Upper lobe of right lung (tissue), 1 donor: ENCODE measurements at places on chromosomes 16 and 17. TPM values are rescaled to one million over a fixed set of nuclear protein-coding genes. Genes with fewer than 3 reads are reported as not detected.
A peak's percentile ranks its signal among the peaks of the same experiment; 100 is the strongest.

GRCh38 chr17:29625037-29625750 lies 2.5 kb upstream of the CORO6 start:
- H3K36me3 ChIP-seq = peaks cover 16% of the 10 kb centered on the region
- H3K4me1 ChIP-seq = peaks cover 13% of the 10 kb centered on the region
- H3K4me3 ChIP-seq = no peak overlapping the region
- no peak overlapping the region for H3K27ac ChIP-seq

DNA sequence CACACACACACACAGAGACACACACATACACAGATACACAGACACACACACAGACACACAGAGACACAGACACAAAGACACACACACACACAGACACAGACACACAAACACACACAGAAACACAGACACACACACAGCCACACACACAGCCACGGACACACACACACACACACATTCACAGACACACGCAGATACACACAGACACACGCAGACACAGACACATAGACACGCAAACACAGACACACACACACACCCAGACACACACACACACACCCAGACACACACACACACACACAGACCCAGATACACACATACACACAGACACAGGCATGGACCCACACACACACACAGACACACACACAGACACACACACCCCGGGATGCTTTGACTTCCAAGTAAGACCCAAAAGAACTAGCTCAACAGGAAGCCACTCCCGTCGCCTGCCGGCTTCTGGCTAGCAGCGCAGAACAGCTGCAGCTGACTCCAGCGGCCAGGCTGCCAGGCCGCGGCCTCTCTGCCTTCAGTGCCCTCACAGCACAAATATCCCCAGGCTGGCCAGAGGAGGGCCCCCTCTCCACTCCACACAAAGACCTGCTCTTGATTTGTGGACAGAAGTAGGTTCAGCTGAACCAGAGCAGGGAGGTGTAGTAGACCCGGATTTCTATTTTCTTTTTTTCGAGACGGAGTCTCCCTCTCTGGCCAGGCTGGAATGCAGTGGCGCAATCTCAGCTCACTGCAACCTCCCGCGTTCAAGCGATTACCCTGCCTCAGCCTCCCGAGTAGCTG lies 6.0 kb upstream of the CHRNE start:
- H3K4me3 ChIP-seq = no peak overlapping the region
- H3K27me3 ChIP-seq = no peaks in the 10 kb centered on the region
- peak overlapping the region; percentile 81 for H3K27ac ChIP-seq
- peak; percentile 93 for DNase-seq

GRCh38 chr17:74888469-74888868 lies 5.0 kb downstream of the FADS6 start:
- H3K27ac ChIP-seq = no peak overlapping the region
- H3K27me3 ChIP-seq = peaks cover 45% of the 10 kb centered on the region
- H3K4me3 ChIP-seq = no peak overlapping the region
- no peaks in the 10 kb centered on the region for H3K4me1 ChIP-seq

Gene CCL16
- total RNA-seq = 0.58 TPM

Gene MAPK7
- 25.7 TPM for total RNA-seq

Gene LASP1
- total RNA-seq = 158 TPM

- no peak for DNase-seq
- no peaks in the 10 kb centered on the region for H3K36me3 ChIP-seq
- H3K27ac ChIP-seq = no peak overlapping the region
- peaks cover 20% of the 10 kb centered on the region for H3K27me3 ChIP-seq
- H3K4me1 ChIP-seq = no peaks in the 10 kb centered on the region
Observed at GRCh38 chr16:86740298-86740697, 161.9 kb downstream of the FOXL1 start.

Gene DNAI2
- total RNA-seq = not detected

DNA sequence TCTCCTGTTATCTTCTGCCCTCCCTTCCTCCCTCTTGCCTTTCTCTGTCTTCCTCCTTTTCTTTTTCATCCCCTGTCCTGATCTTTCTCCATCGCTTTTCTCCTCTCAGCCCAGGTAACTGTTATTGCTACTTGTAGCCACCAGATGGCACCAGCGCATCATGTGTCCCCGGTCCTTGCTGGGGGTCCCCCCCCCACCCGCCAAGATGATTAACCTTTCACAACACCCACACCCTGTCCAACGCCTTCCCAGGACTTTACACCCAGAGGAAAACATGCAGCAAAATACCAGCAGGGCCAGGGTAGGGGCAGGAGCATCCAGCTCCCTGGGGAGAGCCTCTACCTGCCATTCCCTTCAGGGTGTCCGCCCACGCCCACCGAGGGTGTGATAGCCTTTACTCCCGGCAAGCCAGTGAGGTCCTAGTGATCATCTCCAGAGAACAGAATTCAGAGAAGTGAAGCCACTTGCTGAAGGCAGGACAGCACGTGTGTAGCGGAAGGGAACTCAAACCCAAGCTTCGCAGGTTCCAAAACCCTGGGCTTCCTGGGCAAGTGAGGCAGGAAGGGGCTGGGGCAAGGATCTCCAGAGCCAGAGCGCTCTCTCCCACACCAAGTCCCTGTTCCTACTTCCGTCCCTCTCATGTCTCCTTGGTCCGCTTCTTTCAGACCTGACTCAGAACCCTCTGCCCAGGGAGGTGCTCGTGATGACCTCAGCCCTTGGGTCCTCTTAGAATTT lies 13.4 kb upstream of the TAC4 start:
- H3K4me1 ChIP-seq = no peaks in the 10 kb centered on the region
- no peaks in the 10 kb centered on the region for H3K36me3 ChIP-seq
- no peak for DNase-seq
- peaks cover 6% of the 10 kb centered on the region for H3K27me3 ChIP-seq
- no peak overlapping the region for H3K27ac ChIP-seq

DNA sequence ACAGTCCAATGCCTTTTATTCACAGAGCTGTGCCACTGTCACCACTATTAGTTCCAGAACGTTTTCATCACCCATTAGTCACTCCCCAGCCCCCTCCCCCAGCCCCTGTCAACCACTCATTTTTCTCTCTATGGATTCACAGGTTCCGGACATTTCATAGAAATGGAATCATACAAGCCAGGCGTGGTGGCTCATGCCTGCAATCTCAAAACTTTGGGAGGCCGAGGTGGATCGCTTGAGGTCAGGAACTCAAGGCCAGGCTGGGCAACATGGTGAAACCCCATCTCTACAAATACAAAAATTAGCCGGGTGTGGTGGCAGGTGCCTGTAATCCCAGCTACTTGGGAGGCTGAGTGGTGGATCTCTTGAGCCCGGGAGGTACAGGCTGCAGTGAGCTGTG lies 759 bp upstream of the PAM16 start:
- no peak for DNase-seq
- H3K36me3 ChIP-seq = peaks cover 11% of the 10 kb centered on the region
- H3K4me3 ChIP-seq = no peak overlapping the region
- H3K27ac ChIP-seq = no peak overlapping the region

- no peaks in the 10 kb centered on the region for H3K27me3 ChIP-seq
- peaks cover 15% of the 10 kb centered on the region for H3K4me1 ChIP-seq
- H3K4me3 ChIP-seq = no peak overlapping the region
- no peaks in the 10 kb centered on the region for H3K36me3 ChIP-seq
Observed at GRCh38 chr16:85331688-85332087, 219.4 kb upstream of the CIBAR2 start.

DNA sequence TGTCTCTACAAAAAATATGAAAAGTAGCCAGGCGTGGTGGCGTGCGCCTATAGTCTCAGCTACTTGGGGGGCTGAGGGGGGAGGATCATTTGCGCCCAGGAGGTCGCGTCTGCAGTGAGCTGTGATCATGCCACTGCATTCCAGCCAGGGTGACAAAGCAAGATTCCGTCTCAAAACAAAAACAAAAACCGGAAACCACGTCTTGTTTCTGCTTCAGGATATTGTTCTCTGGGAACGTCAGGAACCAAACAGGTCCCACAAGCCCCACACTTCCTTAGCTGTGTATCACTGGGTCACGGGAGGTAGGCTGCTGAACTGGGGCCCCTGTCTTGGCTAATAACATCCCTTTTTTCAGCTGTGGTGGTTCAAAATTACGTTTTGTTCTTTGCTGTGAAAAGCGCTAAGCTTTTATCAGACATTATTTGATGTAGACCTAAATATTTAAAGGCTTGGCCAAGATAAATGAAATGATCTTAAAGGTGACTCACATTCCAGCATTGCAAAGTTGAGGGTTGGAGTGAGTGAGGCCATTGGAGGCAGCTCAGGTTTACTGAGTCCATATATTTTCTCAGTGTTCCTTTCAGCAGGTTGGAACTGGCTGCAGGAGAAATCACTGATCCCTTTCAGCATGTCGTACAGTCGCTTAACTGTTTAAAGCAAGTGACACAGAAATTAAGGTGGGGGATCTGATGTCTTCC lies 16.4 kb upstream of the SEC14L1 start:
- H3K36me3 ChIP-seq = no peaks in the 10 kb centered on the region
- H3K4me3 ChIP-seq = no peak overlapping the region
- H3K27me3 ChIP-seq = no peaks in the 10 kb centered on the region

GRCh38 chr16:53826658-53827057 lies 122.7 kb downstream of the FTO start:
- no peaks in the 10 kb centered on the region for H3K4me1 ChIP-seq
- H3K27ac ChIP-seq = no peak overlapping the region
- no peak for DNase-seq
- H3K4me3 ChIP-seq = no peak overlapping the region
- no peaks in the 10 kb centered on the region for H3K36me3 ChIP-seq
- no peaks in the 10 kb centered on the region for H3K27me3 ChIP-seq

- peak; percentile 23 for DNase-seq
- no peaks in the 10 kb centered on the region for H3K36me3 ChIP-seq
- H3K27ac ChIP-seq = no peak overlapping the region
- no peaks in the 10 kb centered on the region for H3K4me1 ChIP-seq
Observed at GRCh38 chr16:87138316-87138715, 178.9 kb downstream of the C16orf95 start.

Gene DCUN1D3
- total RNA-seq = 28.7 TPM

Gene EPX
- total RNA-seq = not detected

Gene CLEC3A
- total RNA-seq = not detected

DNA sequence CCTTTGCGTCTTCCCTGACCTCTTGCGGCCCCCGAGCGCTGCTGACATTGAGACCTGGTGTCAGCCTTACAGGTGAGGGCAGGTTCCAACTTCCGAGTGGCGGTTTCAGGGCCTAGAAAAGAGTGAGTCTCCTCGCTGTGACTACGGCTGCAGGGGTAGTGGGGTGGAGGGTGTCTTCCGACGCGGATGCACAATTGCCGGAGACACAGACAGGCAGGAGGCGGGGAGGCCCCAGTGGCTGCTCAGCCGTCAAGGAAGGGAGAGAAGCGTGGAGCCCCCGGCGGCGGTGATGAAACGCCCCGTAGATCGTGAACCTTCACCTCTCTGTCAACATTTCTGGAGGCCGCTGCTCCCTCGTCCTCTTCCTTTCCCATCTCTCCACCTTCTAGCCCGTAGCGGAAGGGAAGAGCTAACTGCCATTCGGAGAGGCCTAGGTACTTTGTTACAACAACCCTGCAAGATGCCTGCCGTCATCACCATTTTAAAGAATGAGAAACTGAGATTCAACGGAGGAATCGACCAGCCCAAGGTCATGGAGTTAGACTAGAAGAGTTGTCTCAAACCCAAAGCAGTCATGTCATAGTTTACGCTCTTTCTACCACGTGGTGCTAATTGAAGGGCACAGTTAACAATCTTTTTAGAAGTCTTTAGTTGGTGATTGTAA lies 485 bp downstream of the DNAJA3 start:
- H3K4me3 ChIP-seq = peak overlapping the region; percentile 97
- no peaks in the 10 kb centered on the region for H3K27me3 ChIP-seq
- no peaks in the 10 kb centered on the region for H3K36me3 ChIP-seq
- DNase-seq = peak; percentile 72
- peaks cover 13% of the 10 kb centered on the region for H3K4me1 ChIP-seq

DNA sequence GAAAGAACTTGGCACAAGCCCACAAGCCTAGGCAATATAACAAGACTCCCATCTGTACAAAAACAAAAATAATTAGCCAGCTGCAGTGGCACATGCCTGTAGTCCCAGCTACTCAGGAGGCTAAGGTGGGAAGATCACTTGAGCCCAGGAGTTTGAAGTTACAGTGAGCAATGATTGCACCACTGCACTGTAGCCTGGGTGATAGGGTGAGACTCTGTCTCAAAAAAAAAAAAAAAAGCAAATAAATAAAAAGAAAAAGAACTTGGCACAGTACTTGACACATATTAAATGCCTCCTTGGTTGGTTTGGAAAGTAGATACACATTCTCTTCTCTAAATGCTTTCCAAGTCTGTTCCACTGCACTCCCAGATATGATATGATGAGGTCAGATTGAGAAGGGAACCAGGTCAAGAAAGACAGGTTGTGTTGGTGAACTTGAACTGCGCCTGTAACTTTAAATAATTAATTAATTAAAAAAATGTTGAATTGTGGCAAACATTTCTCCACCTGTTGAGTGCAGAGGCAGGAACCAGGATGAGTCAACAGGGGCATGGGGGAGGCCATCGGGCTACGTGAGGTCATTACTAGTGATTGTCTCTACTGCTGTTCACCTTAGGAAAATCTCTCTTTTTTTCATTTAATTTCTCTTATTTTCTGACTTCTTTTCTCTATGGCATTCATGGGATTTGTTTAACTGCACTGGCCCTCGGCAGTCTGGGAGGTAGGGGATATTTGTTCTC lies 25.9 kb upstream of the EFCAB13 start:
- DNase-seq = no peak
- no peak overlapping the region for H3K4me3 ChIP-seq
- no peaks in the 10 kb centered on the region for H3K36me3 ChIP-seq
- no peaks in the 10 kb centered on the region for H3K27me3 ChIP-seq

DNA sequence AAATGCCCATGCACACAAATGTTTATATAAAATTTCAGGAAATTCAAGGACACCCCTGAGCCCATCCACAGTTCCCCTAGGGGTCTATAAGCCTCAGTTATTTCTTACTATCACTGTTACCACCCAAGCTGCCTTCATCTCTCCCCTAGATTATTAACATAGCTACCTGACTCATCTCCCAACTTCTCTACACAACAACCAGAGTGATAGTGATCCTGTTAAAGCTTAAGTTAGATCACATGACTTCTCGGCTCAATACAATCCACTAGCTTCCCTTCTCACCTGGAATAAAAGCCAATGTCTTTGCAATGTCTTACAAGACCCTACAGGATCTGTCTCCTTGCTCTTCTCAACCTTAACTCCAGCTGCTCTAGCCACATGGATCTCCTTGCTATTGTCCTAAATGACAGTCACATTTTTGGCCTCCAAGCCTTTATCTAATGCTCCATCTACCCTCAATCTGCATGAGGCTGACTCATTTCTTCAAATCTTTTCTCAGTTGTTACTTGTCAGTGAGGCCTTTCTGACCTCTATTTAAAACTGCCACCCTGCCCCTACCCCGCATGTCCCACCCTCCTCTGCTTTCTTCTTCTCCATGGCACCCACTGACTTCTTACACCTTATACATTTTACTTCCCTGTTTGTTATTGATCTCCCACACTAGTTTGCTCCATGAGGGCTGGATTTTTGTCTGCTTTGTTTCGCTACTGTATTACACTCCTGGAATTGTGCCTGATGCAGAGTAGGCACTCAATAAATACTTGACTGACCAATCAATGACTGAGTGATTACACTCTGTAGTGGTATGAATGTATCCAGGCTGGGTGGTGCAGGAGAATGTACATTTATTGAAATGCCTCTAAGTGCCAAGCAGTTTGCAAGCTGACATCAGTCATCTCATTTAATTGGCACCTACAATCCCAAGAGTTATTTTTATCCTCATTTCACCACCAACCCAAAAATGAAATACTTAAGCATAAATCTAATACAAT lies 5.2 kb upstream of the LIG3 start:
- H3K4me1 ChIP-seq = peaks cover 7% of the 10 kb centered on the region
- H3K4me3 ChIP-seq = no peak overlapping the region
- H3K36me3 ChIP-seq = no peaks in the 10 kb centered on the region
- no peak for DNase-seq
